ENCODE measurements at places on chromosomes 6 and 20. TPM values are rescaled to one million over a fixed set of nuclear protein-coding genes. Genes with fewer than 3 reads are reported as not detected.

- H3K27ac ChIP-seq: no peak overlapping the region
- H3K4me3 ChIP-seq: no peak overlapping the region
- DNase-seq: no peak
- peaks cover 16% of the 10 kb centered on the region for H3K27me3 ChIP-seq
- no peaks in the 10 kb centered on the region for H3K4me1 ChIP-seq
These were observed 54.5 kb downstream of the KCNB1 start for GRCh38 chr20:49427751-49428518.

Gene FKBP5
- 60.8 TPM for total RNA-seq

DNA sequence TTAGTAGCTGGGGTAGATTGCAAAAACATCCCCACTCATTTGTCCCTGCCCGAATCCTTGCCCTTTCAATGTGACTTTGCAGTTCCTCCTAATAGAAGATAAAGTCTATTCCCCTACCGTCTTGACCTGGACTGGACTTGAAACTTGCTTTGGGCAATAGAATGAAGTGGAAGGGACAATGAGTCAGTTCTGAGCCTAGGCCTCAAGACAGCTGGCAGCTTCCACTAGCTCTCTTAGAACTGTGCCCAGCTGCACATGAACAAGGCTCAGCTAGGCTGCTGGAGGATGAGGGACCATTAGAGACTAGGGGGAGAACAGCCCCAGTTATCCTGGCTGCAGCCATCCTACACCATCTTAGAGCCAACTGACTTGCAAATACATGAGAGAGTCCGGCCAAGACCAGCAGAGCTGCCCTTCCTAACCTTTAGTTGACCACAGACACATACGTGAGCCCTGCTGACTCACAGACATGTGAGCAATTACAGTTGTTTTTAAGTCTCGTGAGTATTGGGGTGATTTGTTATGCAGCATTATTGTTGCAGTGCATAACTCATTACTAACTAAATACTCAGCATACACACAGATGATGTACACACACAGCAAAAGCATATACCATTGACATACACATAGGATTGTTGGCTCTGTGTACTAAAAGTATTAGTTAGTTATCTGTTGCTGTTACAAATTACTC is 105.5 kb downstream of the DHX35 start:
- no peak overlapping the region for H3K27ac ChIP-seq
- H3K27me3 ChIP-seq: peaks cover 36% of the 10 kb centered on the region
- DNase-seq: no peak
- H3K36me3 ChIP-seq: peaks cover 4% of the 10 kb centered on the region
- H3K4me1 ChIP-seq: no peaks in the 10 kb centered on the region

- DNase-seq: no peak
- H3K27me3 ChIP-seq: peaks cover 36% of the 10 kb centered on the region
- H3K36me3 ChIP-seq: no peaks in the 10 kb centered on the region
- H3K4me1 ChIP-seq: no peaks in the 10 kb centered on the region
- no peak overlapping the region for H3K27ac ChIP-seq
These were observed 255.9 kb downstream of the SYNE1 start for GRCh38 chr6:152380993-152381898.
